ENCODE measurements at places on chromosomes 1 and 21. TPM values are rescaled to one million over a fixed set of nuclear protein-coding genes. Genes with fewer than 3 reads are reported as not detected.

Gene CELA2A
- polyA plus RNA-seq = not detected

Gene NES
- polyA plus RNA-seq = 257 TPM

Gene TMEM82
- not detected for polyA plus RNA-seq

Gene FCRL6
- polyA plus RNA-seq = 0.11 TPM

Gene AADACL4
- not detected for polyA plus RNA-seq

Gene FAM43B
- 1.3 TPM for polyA plus RNA-seq

Gene ADGRL4
- 9.9 TPM for polyA plus RNA-seq

Gene GUCA2B
- not detected for polyA plus RNA-seq

Gene TAS1R1
- polyA plus RNA-seq = not detected

Gene SELL
- 0.61 TPM for polyA plus RNA-seq

Gene FHL3
- 9.7 TPM for polyA plus RNA-seq

Gene TRIM46
- 0.18 TPM for polyA plus RNA-seq

Gene CENPF
- polyA plus RNA-seq = 0.29 TPM

Gene RWDD3
- polyA plus RNA-seq = 31.1 TPM

Gene EDARADD
- polyA plus RNA-seq = 0.11 TPM

Gene ANKRD34A
- 1.8 TPM for polyA plus RNA-seq

Gene ZNF695
- 0.05 TPM for polyA plus RNA-seq

Gene SAMD13
- 1.2 TPM for polyA plus RNA-seq

All from right cardiac atrium (tissue), 5 donors.